Stimulated activated CD8-positive, alpha-beta memory T cell treated with anti-CD3 and anti-CD28 coated beads, Interleukin-4, amount 100 ng/mL, for 4 hours (primary cell): ENCODE measurements at places on chromosomes 3 and 15.

DNA sequence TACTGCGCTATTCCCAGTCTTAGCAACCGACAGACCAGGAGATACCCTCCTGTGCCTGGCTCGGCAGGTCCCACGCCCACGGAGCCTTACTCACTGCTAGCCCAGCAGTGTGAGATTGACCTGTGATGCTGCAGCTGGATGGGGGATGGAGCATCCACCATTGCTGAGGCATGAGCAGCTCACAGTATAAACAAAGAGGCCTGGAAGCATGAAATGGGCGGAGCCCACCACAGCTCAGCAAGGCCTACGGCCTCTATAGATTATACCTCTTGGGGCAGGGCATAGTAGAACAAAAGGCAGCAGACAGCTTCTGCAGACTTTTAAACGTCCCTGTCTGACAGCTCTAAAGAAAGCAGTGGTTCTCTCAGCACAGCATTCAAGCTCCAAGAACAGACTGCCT is 160.3 kb downstream of the ANXA2 start:
- DNase-seq, result no peak

- no peak for DNase-seq
Measured at GRCh38 chr15:71755092-71755970, 55.0 kb upstream of the NR2E3 start.

GRCh38 chr15:92627014-92627413 is 28.6 kb downstream of the FAM174B start:
- DNase-seq, result no peak

GRCh38 chr15:73936181-73936580 is 9.9 kb downstream of the LOXL1 start:
- DNase-seq, result no peak

DNA sequence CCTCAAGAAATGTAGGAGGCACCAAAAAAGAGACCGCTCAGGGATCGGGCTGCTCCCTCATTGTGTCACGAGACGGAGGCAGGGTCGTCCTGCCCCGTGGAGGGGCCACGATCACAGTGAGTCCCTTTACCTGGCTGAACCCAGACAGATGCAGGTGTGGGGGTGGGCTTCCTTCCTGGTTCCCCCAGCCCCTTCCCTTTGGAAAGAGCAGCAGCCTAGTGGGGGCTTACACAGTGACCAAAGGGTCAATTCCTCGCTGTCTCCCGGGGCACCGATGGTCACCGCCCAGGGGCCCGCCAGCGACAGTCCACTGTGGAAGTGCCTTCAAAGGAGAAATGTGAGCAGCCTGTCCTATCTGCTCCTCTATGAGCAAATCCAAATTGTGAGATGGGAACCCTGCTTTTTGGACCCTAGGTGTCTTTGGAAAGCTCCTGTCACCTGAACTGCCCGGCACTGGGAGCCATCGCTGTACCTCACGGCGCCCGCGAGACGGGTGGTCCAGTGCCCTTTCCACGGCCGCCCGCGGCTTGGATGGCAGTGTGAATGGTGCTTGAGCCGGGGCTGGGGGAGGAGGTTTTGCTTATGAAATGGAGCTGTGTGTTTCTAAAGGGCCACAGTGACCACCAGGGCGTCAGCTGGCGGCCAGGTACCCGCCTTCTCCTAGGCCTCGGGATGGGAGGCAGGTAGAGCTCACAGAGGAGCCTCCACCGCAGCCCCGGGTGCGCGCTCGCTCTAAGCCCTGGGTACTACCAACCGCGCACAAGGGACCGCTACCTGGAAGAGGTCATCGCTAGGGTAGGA is 155.7 kb downstream of the KLF13 start:
- no peak for DNase-seq

DNA sequence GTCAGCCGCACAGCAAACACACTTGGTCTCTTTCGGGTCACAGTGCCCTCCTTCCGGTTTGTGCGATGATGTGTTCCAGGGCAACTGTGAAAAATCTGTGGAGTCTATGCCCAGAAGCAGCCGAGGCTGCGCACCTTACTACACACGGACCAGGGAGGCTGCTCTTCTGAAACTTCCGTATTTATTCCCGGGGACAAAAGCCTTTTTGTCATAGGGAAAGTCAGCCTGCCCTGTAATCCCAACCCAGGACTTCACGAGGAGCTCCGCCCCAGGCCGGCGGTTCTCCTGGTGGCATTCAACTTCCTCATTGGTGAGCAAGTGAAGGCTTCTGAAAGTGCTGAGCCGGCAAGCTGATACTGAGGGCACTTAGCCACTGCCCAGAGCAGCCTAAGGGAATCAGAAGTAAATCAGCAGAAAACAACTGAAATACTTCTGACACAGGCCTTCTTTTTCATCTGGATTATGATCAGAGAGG is 126.5 kb downstream of the FMN1 start:
- no peak for DNase-seq

GRCh38 chr3:41207355-41207754 is 8.1 kb downstream of the CTNNB1 start:
- DNase-seq, result no peak
